HS-5 (cell line): ENCODE measurements at places on chromosomes 2 and 18.
A peak's percentile ranks its signal among the peaks of the same experiment; 100 is the strongest.

- no peak for DNase-seq
Observed at GRCh38 chr18:13809043-13809430, 14.9 kb upstream of the MC5R start.

GRCh38 chr2:58070765-58071164, 24.2 kb downstream of the VRK2 start:
- no peak for DNase-seq

DNA sequence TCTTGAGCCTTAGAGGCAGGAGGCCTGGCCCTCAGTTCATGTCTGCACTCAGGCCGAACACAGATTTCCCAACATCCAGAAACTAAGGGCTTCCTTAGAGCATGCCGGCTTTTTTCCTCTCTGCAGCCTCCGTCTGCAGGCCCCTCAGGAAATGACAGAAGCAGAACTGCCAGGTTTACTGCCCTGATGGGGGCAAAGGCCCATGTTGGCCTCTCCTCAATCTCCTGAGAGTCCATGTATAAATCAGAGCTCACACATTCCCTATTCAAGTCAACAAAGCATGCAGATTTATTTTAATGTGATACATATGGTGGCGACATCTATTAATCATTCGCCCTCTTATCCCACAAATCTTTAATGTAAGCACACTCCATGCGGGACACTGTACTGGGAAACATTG, 475.6 kb upstream of the HS6ST1 start:
- no peak for DNase-seq

- DNase-seq: no peak
Observed at GRCh38 chr2:176395273-176395854, 126.1 kb downstream of the MTX2 start.

- DNase-seq: no peak
Observed at GRCh38 chr2:33607251-33607721, 8.2 kb upstream of the FAM98A start.

DNA sequence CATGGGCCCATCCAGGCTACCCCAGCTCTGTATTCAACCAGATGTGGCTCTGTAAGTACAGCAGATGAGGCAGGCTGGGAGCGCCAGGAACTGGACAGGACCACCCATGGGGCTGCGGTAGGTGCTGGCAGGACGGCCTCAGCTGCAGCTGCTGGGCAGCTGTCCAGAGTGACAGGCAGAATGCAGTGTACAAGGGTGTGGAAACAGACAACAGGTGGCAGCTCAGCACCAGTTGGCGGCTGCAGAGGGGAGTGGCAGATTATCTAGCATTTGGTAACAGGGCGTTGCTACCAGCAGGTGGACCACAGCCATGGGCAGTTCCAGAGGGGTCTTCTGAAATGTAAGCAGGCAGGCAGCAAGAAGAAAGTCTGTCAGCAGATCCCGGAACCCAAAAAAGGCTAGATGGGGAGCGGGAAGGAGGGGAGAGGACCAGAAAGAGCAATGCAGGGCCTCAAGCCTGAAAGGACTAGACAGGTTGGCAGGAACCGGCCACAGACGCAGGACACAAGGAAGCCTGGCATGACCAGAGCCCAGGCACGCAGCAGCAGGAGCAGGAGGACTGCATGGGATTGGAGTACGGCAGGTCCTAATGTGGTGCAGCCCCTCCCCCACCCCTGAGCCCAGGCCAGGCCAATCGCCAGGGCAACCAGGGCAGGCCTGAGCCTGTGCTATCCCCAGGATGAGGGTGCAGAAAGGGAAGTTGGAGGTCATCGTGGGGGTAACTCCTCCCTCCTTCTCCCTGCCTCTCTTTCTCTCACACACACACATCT, 24.7 kb downstream of the PKDCC start:
- DNase-seq: no peak

GRCh38 chr18:24009651-24010333, 4.8 kb upstream of the TTC39C start:
- DNase-seq: no peak

GRCh38 chr2:44510246-44510645, 148.5 kb downstream of the CAMKMT start:
- DNase-seq: peak; percentile 6
